T-helper 17 cell (primary cell): ENCODE measurements at places on chromosomes 12 and 14. TPM values are rescaled to one million over a fixed set of nuclear protein-coding genes. Genes with fewer than 3 reads are reported as not detected.

The TMEM132C gene
- not detected for total RNA-seq

The SMIM41 gene
- total RNA-seq, result not detected

The GPR162 gene
- total RNA-seq, result not detected

The AQP2 gene
- total RNA-seq, result not detected

The KLRG1 gene
- 9.9 TPM for total RNA-seq

The OVCH1 gene
- not detected for total RNA-seq

The ANG gene
- not detected for total RNA-seq

The LMNTD1 gene
- not detected for total RNA-seq

The TRMT61A gene
- 8.3 TPM for total RNA-seq

The CDC42BPB gene
- 11.6 TPM for total RNA-seq

The IFI27 gene
- 1.0 TPM for total RNA-seq

The FAM161B gene
- total RNA-seq, result 3.3 TPM

The ARMH4 gene
- not detected for total RNA-seq

The SRGAP1 gene
- total RNA-seq, result 0.05 TPM

DNA sequence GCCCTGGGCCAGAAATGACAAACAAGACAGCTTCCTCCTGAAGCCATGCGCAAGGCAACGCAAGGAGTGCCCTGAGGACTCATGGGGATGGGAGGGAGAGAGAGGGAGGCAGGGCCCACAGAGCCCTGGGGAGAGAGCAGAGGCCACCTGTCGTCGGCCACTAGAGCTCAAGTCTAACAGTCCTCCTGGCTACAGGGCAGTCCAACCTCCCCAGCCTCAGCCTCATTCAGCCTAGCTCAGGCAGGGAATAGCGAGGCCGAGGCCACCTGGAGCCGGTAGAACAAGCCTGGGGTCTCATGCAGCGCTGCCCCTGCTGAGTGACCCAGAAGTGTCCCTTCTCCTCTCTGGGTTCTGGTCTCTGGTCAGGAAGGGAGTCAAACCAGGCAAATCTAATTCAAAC, 69.5 kb downstream of the BCL11B start:
- peak overlapping the region; percentile 82 for H3K4me3 ChIP-seq
- DNase-seq, result no peak
- H3K4me1 ChIP-seq, result peaks cover 85% of the 10 kb centered on the region

- H3K4me1 ChIP-seq, result peaks cover 3% of the 10 kb centered on the region
- H3K4me3 ChIP-seq, result no peak overlapping the region
- peaks cover 2% of the 10 kb centered on the region for H3K36me3 ChIP-seq
- no peak for DNase-seq
- H3K27me3 ChIP-seq, result no peaks in the 10 kb centered on the region
Observed at GRCh38 chr14:74048281-74048680, 29.1 kb downstream of the BBOF1 start.

DNA sequence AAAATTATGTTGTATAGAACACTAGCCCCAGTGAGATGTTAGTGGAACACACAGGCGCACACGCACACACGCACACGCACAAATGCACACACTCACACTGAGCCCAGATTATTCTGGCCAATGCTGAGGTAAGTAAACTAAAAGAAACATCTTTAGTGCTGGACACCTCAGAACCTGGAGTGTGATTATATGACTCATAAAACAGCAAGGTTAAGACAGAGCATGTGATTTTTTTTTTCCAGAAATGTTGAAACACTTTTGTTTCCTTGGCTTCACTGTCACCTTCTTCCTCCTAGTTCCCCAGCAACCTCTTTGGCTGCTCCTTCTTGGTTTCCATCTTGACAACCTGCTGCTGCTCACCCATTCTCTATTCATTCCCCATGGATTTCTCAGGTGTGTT, 141.0 kb upstream of the ALG10B start:
- no peaks in the 10 kb centered on the region for H3K36me3 ChIP-seq
- no peaks in the 10 kb centered on the region for H3K27me3 ChIP-seq
- DNase-seq, result no peak
- no peaks in the 10 kb centered on the region for H3K4me1 ChIP-seq

DNA sequence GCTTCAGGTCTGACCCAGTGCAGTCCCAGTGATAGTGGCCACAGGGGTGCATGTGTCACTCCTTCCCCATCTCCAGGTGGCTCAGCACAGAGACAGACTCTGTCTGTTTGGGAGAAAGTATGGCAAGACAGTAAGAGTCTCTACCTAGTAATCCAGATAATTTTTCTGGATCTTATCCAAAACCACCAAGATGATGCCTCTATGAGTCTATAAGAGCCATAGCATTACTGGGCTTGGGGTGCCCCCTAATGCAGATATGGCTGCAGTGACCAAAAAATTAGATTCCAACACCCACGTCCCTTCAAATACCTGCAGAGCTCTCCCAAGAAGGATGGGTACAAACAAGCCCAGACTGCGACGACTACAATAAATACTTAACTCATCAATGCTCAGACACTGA, 123.8 kb downstream of the GRIP1 start:
- H3K36me3 ChIP-seq, result no peaks in the 10 kb centered on the region
- H3K4me3 ChIP-seq, result no peak overlapping the region
- no peak overlapping the region for H3K27ac ChIP-seq

- no peak overlapping the region for H3K4me3 ChIP-seq
- no peaks in the 10 kb centered on the region for H3K4me1 ChIP-seq
- DNase-seq, result no peak
- H3K27ac ChIP-seq, result no peak overlapping the region
- peaks cover 48% of the 10 kb centered on the region for H3K27me3 ChIP-seq
Observed at GRCh38 chr12:65308601-65309071, 30.2 kb downstream of the MSRB3 start.

DNA sequence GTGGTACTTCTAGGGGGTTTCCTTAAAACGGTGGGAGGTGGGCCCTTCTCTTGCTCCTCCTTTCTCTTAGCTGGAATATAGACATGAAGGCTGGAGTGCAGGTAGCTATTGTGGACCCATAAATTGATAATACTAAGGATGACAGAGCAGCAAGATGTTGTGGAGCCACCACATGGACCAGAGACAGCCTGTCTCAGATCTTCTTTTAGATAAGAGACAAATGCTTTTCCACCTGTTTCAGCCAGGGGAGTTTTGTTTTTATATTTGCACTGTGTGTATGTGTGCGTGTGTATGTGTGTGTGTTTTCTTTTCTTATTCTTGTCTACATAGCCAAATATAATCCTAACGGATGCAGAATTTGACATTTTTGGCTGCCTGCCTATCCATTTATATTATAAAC, 62.9 kb upstream of the HIF1A start:
- no peaks in the 10 kb centered on the region for H3K36me3 ChIP-seq
- no peaks in the 10 kb centered on the region for H3K27me3 ChIP-seq
- H3K27ac ChIP-seq, result no peak overlapping the region
- peaks cover 3% of the 10 kb centered on the region for H3K4me1 ChIP-seq
- DNase-seq, result no peak

- H3K4me3 ChIP-seq, result no peak overlapping the region
- no peak for DNase-seq
- no peak overlapping the region for H3K27ac ChIP-seq
- no peaks in the 10 kb centered on the region for H3K27me3 ChIP-seq
- H3K36me3 ChIP-seq, result no peaks in the 10 kb centered on the region
- peaks cover 3% of the 10 kb centered on the region for H3K4me1 ChIP-seq
Observed at GRCh38 chr12:109589240-109589590, 15.6 kb downstream of the MVK start.

DNA sequence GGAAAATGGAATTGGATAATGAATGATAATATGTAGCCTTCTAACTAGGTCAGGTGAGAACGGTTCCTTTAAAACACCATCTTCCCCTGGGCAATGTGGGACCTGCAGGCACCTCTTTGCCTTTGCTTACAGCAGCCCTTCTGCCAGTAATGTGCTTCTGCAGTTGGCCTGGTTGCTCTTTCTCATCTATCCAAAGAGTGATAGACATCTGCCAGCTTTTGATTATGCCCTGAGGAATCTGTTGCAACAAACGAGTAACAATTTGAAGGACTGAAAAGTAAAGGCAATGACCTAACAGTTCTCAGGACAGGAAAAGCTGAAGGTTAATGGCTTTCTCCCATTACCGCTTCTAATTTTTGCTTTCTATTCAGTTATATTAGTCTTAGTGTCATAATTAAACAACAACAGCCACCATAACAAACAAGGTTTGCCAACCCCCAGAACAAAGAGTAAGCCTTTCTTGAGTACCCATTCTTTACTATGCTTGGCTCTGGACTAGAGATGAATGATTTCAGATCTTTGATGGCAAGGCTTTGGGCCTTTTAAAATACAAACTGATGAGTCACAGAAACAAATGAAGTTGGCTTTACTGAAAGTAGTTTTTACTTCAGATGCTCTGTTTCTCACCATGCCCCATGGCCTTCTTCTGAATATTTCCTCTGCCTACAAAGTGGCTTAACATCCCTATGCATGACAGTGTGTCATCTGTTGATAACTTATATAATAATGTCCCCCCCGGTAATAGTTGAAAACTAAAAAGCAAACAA, 76.1 kb upstream of the KRR1 start:
- DNase-seq, result no peak
- H3K27ac ChIP-seq, result no peak overlapping the region
- no peak overlapping the region for H3K4me3 ChIP-seq

GRCh38 chr12:15575671-15576541, 213.3 kb downstream of the EPS8 start:
- H3K36me3 ChIP-seq, result peaks cover 4% of the 10 kb centered on the region
- H3K4me3 ChIP-seq, result no peak overlapping the region
- DNase-seq, result no peak
- H3K27me3 ChIP-seq, result no peaks in the 10 kb centered on the region
- H3K4me1 ChIP-seq, result peaks cover 5% of the 10 kb centered on the region

- no peak overlapping the region for H3K4me3 ChIP-seq
- H3K27me3 ChIP-seq, result no peaks in the 10 kb centered on the region
- no peaks in the 10 kb centered on the region for H3K36me3 ChIP-seq
Observed at GRCh38 chr12:77437206-77437605, 371.8 kb upstream of the E2F7 start.

- no peak for DNase-seq
- H3K4me3 ChIP-seq, result no peak overlapping the region
- peaks cover 60% of the 10 kb centered on the region for H3K27me3 ChIP-seq
- peaks cover 6% of the 10 kb centered on the region for H3K4me1 ChIP-seq
- H3K36me3 ChIP-seq, result peaks cover 12% of the 10 kb centered on the region
Observed at GRCh38 chr14:101457936-101458740, 103.2 kb upstream of the DIO3 start.

DNA sequence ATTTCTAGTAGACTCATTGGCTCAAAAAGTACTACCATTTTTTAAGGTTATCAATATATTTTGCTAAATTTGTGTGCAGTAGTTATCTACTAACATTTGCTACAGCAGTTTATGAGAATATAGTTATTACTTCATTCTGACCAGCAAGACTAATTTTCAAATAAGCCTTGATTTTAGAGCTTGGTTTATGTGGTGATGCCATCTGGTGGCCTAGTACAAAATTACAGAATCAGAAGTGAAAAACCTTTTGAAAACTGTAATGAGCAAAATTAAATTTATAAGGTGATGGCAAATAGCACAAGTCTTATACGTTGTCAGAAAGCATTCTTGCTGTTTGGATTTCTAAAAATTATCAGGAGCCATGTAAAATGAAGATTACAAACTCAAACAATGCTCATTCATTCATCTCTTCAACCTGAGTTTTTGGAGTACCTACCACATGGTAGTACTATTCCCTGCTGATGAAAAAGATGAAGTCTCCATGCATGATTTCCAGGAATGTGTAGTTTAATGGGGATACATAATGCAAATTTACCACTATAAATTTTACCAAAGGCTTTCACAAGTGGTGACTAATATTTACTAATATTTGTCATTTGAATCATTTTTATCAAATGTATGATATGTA, 51.0 kb downstream of the MAGOHB start:
- peaks cover 5% of the 10 kb centered on the region for H3K4me1 ChIP-seq
- peaks cover 51% of the 10 kb centered on the region for H3K27me3 ChIP-seq
- H3K27ac ChIP-seq, result no peak overlapping the region
- no peaks in the 10 kb centered on the region for H3K36me3 ChIP-seq
- no peak overlapping the region for H3K4me3 ChIP-seq

DNA sequence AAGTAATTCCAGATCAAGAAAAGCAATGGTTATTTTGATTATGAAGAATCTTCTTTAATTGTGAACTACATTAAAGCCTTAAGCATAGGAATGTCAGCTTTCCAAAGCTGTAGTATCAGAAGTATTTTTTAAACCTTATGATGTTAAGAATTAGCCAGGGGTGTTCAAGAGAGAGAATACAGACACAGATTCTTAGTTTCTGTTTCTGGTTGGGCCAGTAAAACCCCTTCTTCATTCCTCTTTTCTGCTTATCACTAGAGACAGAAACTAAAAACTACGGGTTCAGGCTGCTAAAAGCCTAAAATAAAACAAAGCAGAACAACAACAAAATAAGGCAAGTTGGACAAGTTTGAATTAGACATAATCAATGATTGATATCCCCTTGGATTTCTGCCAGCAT, 38.2 kb downstream of the IFT43 start:
- H3K4me1 ChIP-seq, result no peaks in the 10 kb centered on the region
- H3K4me3 ChIP-seq, result no peak overlapping the region
- peaks cover 14% of the 10 kb centered on the region for H3K36me3 ChIP-seq
- H3K27me3 ChIP-seq, result no peaks in the 10 kb centered on the region
- DNase-seq, result no peak

DNA sequence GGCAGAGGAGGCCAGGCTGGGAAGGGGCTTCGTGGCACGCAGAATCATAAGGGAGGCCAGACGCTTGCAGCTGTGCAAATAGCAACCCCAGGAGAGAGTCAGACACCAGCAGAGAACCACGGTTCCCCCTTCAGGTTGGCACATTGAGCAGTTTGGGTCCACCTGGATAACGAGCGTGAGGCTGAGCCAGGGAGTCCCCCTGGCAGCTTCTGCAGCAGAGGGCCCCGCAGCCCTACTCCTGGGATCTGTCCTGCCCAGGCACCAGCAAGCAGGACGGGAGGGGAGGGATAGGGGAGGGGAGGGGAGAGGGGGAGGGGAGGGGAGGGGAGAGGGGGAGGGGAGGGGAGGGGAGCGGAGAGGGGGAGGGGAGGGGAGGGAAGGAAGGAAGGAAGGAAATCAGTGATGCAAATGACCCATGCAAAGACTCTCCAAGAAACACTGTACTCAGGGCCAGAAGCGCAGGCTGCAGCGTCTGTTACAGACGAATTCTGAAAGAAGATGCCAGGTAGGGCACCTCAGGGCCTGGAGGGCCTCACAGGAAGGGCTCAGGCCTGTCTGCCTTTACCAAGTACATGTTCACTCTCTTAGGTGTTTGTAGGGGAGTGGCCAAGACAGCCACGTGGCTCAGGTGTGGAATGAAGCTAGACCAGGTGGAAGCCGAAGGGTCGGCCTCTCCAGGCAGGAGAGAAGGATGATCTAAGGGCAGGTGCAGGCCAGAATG, 32.3 kb upstream of the MMP17 start:
- no peak overlapping the region for H3K4me3 ChIP-seq
- no peak overlapping the region for H3K27ac ChIP-seq
- H3K27me3 ChIP-seq, result no peaks in the 10 kb centered on the region
- H3K36me3 ChIP-seq, result peaks cover 6% of the 10 kb centered on the region
- H3K4me1 ChIP-seq, result peaks cover 11% of the 10 kb centered on the region
- no peak for DNase-seq
